ENCODE measurements at places on chromosomes 13 and 19.
A peak's percentile ranks its signal among the peaks of the same experiment; 100 is the strongest.

DNA sequence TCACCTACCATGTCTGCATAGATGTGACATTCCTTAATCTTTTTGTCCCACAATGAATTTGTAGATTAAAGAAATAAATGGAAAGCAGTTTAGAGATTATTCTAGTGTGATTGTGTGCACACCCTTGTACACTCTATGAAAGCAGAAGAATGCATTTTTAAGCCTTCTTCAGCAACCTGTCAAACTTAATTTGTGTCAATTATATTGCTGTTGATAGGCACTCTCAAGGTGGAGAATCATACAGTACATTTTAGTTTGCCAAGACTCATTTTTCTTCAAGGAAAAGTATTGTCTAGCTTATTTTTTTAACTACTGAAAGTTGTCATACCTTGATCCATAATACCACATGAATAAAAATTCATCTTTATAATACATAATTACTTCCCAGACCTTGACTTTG, 1898.9 kb downstream of the OLFM4 start:
- no peak for DNase-seq

- DNase-seq = no peak
These were observed 107.1 kb downstream of the PAN3 start for GRCh38 chr13:28245465-28245864.

DNA sequence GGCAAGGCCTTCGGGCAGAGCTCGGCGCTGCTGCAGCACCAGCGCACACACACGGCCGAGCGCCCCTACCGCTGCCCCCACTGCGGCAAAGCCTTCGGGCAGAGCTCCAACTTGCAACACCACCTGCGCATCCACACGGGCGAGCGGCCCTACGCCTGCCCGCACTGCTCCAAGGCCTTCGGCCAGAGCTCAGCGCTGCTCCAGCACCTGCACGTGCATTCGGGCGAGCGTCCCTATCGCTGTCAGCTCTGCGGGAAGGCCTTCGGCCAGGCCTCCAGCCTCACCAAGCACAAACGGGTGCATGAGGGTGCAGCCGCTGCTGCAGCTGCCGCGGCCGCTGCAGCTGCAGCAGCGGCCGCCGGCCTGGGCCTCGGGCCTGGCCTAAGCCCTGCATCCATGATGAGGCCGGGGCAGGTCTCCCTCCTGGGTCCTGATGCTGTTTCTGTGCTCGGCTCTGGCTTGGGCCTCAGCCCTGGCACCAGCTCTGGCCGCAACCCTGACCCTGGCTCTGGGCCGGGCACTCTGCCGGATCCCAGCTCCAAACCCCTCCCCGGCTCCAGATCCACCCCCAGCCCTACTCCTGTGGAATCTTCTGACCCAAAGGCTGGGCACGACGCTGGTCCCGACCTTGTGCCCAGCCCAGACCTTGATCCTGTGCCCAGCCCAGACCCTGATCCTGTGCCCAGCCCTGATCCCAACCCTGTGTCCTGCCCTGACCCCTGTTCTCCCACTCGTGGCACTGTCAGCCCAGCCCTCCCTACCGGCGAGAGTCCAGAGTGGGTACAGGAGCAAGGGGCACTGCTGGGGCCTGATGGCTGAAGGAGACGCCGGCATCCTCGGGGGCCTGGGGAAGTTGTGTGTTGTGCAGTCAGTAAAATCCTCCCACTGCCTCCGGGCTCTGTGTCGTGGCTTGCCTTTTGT, 2.0 kb upstream of the MCOLN1 start:
- DNase-seq = no peak

DNA sequence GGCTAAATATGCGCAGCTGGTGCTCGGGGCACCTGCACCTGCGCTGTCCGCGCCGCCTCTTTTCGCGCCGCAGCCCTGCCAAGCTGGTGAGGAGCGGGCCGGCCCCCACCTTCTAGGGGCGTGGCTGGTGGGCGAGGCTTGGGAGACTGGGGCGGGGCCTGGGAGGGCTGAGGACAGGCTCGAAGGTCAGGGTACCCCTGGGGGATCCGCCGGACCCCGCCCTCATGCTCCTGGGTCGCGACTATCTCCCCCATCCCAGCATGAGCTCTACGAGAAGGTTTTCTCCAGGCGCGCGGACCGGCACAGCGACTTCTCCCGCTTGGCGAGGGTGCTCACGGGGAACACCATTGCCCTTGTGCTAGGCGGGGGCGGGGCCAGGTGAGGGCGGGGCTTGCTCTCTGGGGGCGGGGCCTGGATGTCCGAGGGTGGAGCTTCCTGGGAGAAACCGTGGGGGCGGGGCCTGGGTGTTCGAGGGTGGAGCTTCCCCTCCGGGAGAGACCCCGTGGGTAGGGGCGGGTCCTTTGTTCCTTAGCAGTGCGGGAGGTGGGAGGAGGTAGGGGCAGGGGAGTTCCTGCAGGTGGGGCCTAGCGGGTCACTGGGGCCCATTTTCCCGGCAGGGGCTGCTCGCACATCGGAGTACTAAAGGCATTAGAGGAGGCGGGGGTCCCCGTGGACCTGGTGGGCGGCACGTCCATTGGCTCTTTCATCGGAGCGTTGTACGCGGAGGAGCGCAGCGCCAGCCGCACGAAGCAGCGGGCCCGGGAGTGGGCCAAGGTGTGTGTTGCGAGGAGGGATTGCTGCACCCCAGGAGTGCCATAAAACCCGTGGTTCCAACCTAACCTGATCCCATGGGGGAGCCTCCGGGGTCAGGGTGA, 19.7 kb downstream of the PNPLA6 start:
- no peak for DNase-seq

DNA sequence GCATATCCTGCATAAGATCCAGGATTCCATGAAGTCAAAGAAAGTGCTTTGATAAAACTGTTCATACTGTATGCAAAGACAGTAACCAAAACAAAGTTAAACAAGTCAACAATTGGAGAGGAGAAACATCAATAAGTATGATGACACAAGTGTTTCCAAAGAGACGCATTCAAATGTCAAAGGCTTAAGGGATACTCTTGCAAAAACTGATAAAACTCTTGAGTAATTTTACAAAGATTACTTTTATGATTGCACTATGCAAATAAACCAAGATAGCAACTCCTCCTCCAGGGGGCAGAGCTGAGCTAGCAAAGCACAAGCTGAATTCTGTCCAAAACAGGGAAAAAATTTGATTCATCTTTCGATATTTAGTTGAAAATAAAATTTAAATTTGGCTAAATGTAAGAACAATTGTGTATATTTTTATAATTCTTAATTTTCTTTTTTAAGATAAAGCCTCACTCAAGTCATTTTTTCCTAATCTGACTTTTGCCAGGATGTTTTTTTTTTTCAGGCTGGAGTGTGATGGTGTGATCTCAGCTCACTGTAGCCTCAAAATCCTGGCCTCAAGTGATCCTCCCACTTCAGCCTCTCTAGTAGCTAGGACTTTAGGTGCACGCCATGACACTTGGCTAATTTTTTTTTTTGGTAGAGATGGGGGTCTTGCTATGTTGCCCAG, 84.0 kb downstream of the MZT1 start:
- peak; percentile 8 for DNase-seq

GRCh38 chr19:16118489-16119033, 6.9 kb downstream of the RAB8A start:
- DNase-seq = no peak

GRCh38 chr13:69092615-69093322, 1014.9 kb upstream of the ATXN8OS start:
- no peak for DNase-seq

DNA sequence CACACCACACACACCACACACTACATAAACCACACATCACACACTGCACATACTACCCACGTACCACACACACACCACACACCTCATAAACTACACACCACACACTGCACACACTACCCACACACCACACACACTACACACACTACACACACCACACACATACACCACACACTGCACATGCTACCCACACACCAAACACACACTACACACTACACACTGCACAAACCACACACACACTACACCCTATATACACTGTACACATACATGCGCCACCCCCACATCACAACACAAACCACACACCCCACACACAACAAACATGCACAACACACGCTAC, 5.5 kb downstream of the MAG start:
- no peak for DNase-seq

Measured in stimulated activated CD4-positive, alpha-beta T cell treated with anti-CD3 and anti-CD28 coated beads, Interleukin-15, amount 100 ng/mL, for 1 hour (primary cell).